ENCODE measurements at places on chromosomes 5 and 9.

DNA sequence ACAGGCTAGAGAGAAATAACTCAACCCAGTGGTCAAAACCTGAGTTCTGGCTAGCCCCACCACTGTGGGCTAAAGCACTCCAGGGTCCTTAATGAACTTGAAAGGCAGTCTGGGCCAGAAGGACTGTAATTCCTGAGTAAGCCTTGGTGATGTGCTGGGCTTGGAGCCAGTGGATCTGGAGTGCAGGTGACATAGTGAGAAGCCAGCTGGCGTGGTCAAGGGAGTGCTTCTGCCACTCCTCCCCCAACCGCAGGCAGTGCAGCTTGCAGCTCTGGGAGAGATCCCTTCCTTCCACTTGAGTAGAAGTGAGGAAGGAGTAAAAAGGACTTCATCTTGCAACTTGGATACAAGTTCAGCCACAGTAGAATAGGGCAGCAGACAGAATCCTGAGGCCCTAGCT is 424.0 kb downstream of the CDH18 start:
- no peak for DNase-seq

- no peak for DNase-seq
Observed at GRCh38 chr5:25150819-25151218, 506.0 kb upstream of the CDH10 start.

GRCh38 chr9:38298503-38298902 is 94.0 kb upstream of the ALDH1B1 start:
- DNase-seq, result no peak

DNA sequence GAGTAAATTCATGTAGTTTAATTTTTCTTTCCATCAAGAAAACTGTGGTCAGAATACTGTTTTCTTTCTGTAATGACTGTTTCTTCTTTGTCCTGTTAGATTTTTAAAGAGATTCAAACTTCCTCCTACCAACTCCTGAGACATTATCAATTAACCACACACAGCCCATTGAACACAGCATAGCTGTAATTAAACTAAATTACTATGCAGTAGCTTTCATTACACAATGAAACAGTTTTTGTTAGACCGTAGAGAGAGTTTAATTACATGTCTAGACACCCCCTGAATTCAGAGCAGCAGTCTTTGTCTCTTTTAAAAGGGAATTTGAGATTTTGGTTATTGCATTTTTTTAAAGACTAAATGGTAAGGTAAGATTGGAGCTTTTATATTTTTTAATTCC is 77.5 kb downstream of the STARD4 start:
- no peak for DNase-seq

DNA sequence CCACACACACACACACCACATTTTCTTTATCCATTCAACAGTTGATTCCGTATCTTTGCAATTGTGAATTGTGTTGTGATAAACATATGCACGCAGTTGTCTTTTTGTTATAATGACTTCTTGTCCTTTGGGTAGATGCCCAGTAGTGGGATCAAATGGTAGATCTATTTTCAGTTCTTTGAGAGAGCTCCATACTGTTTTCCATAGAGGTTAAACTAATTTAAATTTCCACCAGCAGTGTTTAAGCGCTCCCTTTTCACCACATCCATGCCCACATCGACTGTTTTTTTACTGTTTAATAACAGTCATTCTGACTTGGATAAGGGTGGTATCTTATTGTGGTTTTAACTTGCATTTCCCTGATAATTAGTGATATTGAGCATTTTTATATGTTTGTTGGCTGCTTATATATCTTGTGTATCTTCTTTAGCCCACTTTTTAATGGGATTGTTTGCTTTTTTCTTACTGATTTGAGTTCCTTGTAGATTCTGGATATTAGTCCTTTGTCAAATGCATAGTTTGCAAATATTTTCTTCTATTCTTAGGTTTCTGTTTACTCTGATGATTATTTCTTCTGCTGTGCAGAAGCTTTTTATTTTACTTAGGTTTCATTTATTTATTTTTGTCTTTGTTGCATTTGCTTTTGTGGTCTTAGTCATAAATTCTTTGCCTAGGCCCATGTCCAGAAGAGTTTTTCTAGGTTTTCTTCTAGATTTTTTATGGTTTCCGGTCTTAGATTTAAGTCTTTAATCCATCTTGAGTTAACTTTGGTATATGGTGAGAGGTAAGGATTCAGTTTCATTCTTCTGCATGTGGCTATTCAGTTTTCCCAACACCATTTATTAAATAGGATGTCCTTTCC is 82.4 kb downstream of the SH3RF2 start:
- DNase-seq, result no peak

DNA sequence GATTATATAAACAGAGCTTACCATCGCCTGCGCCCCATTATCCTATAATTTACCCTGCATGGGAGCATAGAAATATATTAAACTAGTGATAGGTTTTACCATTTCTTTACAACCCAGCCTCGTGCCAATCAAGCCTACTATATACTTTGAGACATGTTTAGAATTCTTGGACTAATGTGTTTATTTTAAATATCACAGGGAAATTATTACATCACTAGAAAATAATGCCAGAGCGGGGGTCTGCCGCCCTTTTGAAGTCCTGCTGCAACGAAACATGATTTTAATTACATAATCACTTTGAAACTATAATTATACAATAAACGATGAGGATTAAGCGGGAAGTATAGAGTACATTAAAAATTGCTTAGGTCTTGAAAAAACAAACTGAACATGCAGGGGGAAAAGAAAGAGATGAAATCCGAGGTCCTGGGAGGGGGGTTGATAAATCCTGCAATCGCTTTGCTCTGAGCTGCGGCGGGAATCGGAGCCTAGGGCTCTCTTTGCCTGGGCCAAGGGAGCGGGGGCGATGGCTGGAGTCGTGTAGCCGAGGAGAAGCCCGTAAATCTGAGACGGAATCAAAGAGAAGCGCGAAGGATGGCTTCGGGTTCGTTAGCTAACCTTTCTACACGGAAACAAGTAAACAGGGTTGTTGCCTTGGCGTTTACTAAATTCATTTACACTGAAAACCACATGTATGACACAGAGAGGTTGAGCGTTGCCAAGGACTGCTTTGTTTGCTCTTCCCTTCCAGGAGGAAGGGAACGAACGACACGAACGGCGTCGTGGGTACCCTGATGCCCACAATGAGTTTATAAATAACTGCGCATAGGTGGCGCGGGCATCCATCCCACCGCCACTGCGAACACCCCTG is 127.6 kb downstream of the TMEM174 start:
- no peak for DNase-seq

DNA sequence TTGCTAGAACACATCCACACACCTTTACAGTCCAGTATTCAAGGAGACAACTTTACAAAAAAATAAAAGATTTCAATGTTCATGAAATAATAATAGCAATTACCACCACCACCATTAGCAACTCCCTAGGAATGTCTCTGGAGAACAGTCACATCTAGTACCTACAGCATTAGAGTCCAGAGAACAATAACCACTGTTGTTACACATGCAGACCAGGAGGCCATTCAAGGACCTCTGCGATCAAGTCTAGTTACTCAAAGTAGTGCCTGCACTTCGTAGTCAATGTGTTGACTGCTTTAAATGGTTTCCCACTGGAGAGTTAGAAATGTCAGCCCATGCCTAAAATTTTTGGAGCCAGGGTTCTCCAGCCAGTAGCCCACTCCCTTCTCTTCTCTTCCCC is 244.4 kb downstream of the DEPDC1B start:
- no peak for DNase-seq

DNA sequence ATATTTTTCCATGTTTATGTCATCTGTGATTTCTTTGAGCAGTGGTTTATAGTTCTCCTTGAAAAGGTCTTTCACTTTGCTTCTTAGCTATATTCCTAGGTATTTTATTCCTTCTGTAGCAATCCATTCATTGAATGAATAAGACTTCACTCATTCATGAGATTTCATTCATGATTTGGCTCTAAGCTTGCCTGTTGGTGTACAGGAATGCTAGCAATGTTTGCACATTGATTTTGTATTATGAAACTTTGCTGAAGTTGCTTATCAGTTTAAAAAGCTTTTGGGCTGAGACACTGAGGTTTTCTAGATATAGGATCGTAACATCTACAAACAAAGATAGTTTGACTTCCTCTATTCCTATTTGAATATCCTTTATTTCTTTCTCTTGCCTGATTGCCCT is 15.9 kb downstream of the RLN2 start:
- DNase-seq, result no peak

GRCh38 chr9:5632540-5632939 is 3.6 kb downstream of the RIC1 start:
- no peak for DNase-seq

DNA sequence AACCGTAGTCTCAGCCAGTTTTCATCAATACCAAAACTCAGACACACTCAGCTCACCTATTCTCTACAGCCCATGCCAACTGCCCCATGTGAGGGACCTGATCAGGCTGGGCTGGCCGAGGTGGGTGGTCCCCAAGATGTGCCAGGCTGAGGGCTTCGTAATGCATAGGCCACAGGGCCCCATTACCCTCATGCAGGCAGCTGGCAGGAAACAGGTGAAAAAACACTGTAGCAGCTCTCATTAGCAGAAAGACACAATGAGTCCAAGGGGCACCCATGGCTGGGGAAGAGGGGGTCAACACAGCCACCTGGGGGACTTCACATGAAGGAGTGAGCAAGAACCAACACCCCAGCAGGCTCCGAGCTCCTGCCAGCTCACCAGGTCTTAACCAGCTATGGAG is 8.2 kb downstream of the IPPK start:
- no peak for DNase-seq

GRCh38 chr5:99305045-99305580 is 376.3 kb upstream of the CHD1 start:
- DNase-seq, result no peak

DNA sequence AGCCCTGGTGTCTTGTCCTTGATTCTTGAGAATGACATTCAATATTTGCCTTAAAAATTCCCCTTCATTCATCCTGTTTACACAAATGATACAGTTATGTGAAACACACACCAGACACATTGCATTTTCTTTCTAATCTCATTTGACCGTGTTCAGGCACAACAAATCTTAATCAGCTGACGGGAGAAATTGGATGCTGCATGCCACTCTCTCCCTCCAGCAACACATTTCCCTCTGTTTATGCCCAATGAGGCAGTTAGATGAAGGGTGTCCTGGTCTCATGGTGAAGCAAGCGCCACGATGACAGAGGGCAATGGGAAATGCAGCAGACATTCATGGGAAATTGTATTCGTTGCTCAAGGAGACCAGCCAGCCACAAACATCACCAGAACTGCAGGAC is 3.2 kb upstream of the FGF1 start:
- no peak for DNase-seq

- no peak for DNase-seq
Observed at GRCh38 chr5:33891788-33892619, at the start of gene ADAMTS12. Gene ADAMTS12, minus strand, starts transcription at chr5:33891990. Its CDS starts 134 bp downstream, at chr5:33891856.

DNA sequence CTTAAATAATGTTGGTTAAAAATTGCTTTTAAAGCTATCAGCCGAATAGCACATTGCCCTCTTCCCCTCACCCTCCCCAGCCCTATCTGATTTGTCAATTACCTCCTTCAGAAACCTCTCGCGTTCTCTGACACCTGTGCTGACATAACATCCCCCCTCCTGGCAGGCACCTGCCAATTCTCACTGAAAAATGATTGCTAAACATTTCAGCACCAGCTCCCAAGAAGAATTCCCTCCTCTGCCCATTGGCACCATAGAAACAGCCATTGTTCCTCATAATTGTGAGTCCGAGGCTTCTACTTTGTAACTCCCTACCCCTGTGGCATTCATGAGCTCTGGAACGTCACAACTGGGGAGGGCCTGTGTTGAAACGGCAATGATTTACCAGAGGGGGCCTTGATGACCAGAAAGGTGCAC is 20.2 kb downstream of the CDH6 start:
- no peak for DNase-seq

GRCh38 chr9:127580366-127580765 is 31.7 kb upstream of the STXBP1 start:
- no peak for DNase-seq

GRCh38 chr5:133995883-133996563 is 8.8 kb downstream of the VDAC1 start:
- DNase-seq, result no peak

DNA sequence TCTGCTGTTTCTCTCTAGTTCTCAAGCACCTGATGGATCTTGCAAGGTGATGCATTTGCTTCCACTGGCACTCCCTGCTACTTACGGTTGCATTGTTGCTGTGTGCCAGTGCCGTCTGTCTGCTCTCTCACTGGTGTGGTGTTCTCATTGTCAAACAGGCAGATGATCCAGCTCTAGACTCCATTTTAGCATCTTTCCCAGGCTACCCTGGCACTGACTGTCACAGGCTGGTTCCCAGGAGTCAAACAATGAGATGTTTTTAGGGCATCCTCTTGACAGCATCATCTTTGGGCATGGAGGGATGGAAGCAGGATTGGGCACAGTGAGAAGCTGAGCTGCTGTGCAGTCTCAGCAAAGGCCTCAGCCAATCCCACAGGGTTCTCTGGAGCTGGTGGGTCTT is 12.9 kb downstream of the MTRR start:
- DNase-seq, result no peak

- no peak for DNase-seq
Observed at GRCh38 chr9:76027416-76027815, 136.9 kb downstream of the PCSK5 start.

GRCh38 chr9:97892421-97892820 is 29.9 kb downstream of the TRMO start:
- DNase-seq, result no peak

DNA sequence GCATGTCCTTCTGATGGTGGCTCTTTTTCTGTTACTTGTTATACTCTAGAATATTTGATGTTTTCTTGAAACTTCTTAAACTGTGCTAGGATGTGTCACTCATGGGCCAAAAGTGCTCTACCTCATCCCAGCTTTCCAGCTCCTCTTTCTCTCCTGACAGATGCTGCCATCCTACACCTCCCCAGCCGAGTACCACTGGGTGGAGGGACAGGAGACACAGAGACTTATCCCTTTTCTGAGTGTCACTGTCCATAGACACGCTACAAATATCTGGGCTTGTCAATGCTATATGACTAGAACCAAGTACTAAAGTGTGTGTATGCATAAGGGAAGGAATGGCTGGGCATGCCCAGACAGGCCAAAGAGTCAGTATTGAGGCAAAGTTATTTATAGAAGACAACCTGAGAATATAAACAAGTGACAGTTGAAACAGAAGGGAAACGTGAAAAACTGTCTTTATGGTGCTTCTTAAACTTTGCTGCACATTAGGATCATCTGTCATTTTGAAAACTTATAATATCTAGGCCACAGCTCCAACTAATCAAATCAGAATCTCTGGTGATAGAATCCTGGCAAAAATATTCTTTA is 188.0 kb downstream of the CARTPT start:
- no peak for DNase-seq

- DNase-seq, result no peak
Observed at GRCh38 chr5:150167908-150168307, 1.3 kb downstream of the CDX1 start.

DNA sequence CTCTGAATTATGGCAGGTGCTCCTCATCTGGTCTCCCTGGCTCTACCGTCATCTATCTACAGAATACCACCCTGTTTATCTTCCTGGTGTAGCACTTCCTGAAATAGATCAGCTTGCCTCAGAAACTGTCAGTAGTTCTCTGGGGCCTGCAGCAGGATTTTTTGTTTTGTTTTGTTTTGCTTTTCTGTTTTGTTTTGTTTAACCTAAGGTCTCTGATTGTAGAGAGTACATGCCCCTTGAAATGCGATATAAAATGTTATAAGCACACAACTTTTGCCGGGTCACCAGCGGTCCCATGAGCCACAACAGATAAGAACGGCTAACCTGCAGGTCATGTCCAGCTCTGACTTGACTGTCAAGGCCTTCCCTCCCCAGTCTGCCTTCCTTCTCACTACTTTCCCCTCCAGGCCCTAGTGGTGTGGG is 26.6 kb upstream of the CREBRF start:
- DNase-seq, result no peak

- no peak for DNase-seq
Observed at GRCh38 chr5:54257366-54258118, 52.8 kb downstream of the ARL15 start.

- no peak for DNase-seq
Observed at GRCh38 chr5:81209869-81210493, 23.1 kb upstream of the CKMT2 start.

Measured in stimulated activated CD4-positive, alpha-beta T cell treated with anti-CD3 and anti-CD28 coated beads, TNF-alpha, amount 100 ng/mL, for 1 hour (primary cell).